Lower lobe of right lung (tissue), 2 donors: ENCODE measurements at places on chromosomes 16 and 17. TPM values are rescaled to one million over a fixed set of nuclear protein-coding genes. Genes with fewer than 3 reads are reported as not detected.
A peak's percentile ranks its signal among the peaks of the same experiment; 100 is the strongest.

DNA sequence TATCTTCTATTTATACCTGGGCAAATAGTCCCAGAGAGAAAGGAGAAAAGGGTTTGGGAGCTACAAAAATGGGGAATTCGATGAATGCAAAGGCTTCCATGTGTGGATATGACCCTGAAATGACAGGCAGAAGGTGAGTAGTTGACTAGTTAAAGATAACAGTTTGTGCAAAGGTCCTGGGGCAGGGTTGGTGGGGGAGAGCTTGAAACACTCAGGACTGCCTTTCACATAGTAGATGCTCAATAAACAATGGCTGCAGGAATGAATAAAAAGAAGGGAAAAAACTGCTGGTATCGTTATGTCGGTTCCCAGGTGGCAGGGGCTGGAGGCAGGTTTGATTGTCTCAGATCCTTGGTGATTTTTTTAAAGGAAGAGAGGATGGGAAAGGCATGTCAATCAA is 445.5 kb downstream of the HAPSTR1 start:
- no peaks in the 10 kb centered on the region for H3K27me3 ChIP-seq
- H3K4me1 ChIP-seq = no peaks in the 10 kb centered on the region
- no peak overlapping the region for H3K4me3 ChIP-seq
- DNase-seq = no peak

- no peak overlapping the region for H3K27ac ChIP-seq
- peaks cover 10% of the 10 kb centered on the region for H3K4me1 ChIP-seq
- H3K36me3 ChIP-seq = no peaks in the 10 kb centered on the region
- no peak overlapping the region for H3K4me3 ChIP-seq
- DNase-seq = no peak
These were observed 9.1 kb downstream of the MRM1 start for GRCh38 chr17:36610474-36610873.

DNA sequence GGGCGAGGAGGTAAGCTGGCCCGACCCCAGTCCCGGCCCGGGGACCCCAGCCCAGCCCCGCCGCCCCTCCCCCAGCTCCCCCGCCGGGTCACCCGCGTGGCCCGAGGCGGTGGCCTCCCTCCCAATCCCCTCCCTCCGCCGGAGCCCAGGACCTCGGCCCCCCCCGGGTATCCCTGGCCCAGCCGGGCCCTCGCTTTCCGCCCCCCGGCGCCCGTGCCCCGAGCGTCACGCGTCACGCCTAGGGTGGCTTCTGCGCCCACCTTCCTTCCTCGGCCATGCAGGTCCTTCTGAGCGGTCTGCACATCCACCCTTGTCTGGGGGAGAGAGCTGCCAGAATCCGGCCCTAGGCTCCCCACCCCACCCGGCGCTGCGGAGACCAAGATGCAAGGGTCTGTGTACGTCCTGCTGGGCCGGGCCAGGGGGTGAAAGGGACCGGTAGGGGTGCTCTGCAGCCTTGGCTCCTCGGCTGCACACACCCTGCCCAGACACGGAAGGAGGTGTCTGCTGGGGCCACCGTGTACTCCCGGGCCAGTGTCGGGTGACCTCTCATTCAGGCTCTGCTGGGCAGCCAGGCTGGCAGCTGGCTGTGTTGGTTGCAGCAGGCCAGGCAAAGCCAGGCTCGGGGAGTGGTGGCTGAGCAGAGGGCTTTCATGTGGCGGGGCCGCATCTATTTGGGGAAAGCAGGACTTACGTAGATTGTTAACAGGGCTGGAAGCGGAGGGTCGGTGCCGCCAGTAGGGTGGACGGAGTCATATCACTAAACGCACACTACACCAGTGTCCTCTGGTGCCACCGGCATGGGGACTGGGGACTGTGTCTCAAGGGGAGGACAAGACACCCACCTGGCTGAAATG is 754 bp downstream of the RAB11FIP4 start:
- H3K4me3 ChIP-seq = peak overlapping the region; percentile 41
- H3K27me3 ChIP-seq = peaks cover 47% of the 10 kb centered on the region
- no peaks in the 10 kb centered on the region for H3K36me3 ChIP-seq
- peaks cover 13% of the 10 kb centered on the region for H3K4me1 ChIP-seq

GRCh38 chr16:64450177-64450576 is 671.7 kb downstream of the CDH11 start:
- no peak overlapping the region for H3K4me3 ChIP-seq
- H3K27ac ChIP-seq = no peak overlapping the region
- DNase-seq = no peak
- H3K4me1 ChIP-seq = no peaks in the 10 kb centered on the region
- no peaks in the 10 kb centered on the region for H3K36me3 ChIP-seq

DNA sequence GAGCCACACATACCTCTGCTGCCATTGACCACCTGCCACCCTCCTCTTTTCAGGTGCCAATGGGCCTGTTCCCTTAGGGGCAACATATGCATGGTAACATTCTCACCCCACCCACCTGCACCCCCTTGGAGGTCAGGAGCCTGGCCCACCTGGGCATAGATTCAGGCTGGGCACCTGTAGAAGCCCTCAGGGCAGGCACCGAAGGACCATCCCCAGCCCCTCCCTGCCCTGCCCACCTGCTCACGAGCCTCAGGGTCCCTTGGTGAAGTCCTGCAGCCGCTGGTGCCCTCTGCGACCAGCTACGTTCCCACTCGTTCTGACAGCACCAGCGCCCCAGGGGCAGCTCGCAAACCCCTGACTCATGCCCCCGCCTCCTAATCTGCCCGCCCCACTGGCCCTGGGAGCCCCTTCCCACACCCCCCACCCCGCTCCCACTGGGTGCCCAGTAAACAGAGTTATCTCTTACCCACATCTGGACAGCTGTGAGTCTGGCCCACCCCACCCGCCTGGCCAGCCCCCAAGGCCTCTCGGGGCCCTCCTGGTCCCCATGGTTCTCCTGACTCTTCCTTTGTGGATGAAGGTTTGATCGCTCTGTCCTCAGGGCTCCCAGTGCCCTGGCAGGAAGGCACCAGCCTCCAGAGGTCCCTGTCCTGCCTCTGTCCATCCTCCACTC is at the start of gene SLC4A1:
Gene SLC4A1, minus strand, starts transcription at position 318 of the 673 bp plus-strand sequence. CDS start 5,269 bp downstream, outside the sequence.
- peaks cover 5% of the 10 kb centered on the region for H3K4me1 ChIP-seq
- no peak within 1 kb of the TSS for H3K4me3 ChIP-seq
- H3K36me3 ChIP-seq = no peaks in the 10 kb centered on the region

DNA sequence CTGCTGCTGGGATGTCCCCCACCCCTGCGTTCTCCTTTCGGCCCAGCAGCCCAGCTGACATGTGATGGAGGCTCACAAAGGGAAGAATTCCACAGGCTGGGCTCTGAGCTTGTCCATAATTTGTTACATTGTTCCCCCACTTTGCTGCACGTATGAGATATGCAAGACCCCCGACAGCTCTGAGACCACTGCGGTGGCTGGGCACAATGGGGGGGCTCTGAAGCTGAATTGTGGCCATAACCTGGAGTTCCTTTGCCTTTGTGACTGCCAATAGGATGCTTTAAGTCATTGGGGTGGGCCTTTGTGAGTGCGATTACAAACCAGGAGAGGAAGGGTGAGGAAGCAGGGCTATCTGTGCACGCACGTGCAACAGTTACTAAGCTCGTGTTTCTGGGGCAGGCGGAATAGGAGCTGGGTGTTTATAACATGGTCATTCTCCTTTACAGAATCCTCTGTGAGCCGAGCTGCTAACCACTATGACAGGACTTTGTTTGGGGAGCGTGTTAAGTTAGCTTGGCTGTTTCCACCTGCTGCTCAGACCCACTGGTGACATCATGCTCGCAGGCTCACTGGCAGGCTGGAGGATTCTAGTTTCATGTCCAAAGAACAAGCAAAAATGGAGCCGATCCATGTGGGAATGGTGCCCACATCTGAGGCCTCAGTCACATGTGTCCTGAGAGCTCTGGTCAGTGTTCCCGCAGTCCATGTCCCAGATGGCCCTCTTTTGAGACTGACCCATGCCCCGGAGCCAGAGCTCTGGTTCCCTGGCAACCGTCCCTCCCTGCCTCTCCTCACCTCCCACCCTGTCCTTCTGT is 208.3 kb upstream of the SALL1 start:
- H3K4me1 ChIP-seq = no peaks in the 10 kb centered on the region
- no peaks in the 10 kb centered on the region for H3K36me3 ChIP-seq
- no peak for DNase-seq
- no peak overlapping the region for H3K4me3 ChIP-seq

- peak overlapping the region; percentile 98 for H3K4me3 ChIP-seq
- H3K27ac ChIP-seq = peak overlapping the region; percentile 83
- no peaks in the 10 kb centered on the region for H3K27me3 ChIP-seq
- peaks cover 20% of the 10 kb centered on the region for H3K4me1 ChIP-seq
These were observed 507 bp downstream of the COA3 start for GRCh38 chr17:42798011-42798382.

- H3K4me1 ChIP-seq = peaks cover 18% of the 10 kb centered on the region
- H3K4me3 ChIP-seq = no peak overlapping the region
- DNase-seq = no peak
- no peak overlapping the region for H3K27ac ChIP-seq
- H3K36me3 ChIP-seq = no peaks in the 10 kb centered on the region
These were observed 83.1 kb downstream of the CCDC182 start for GRCh38 chr17:57662041-57662440.

- H3K4me3 ChIP-seq = no peak overlapping the region
- H3K27me3 ChIP-seq = no peaks in the 10 kb centered on the region
- no peak overlapping the region for H3K27ac ChIP-seq
- peaks cover 7% of the 10 kb centered on the region for H3K4me1 ChIP-seq
These were observed 7.6 kb downstream of the RFWD3 start for GRCh38 chr16:74659041-74659440.

DNA sequence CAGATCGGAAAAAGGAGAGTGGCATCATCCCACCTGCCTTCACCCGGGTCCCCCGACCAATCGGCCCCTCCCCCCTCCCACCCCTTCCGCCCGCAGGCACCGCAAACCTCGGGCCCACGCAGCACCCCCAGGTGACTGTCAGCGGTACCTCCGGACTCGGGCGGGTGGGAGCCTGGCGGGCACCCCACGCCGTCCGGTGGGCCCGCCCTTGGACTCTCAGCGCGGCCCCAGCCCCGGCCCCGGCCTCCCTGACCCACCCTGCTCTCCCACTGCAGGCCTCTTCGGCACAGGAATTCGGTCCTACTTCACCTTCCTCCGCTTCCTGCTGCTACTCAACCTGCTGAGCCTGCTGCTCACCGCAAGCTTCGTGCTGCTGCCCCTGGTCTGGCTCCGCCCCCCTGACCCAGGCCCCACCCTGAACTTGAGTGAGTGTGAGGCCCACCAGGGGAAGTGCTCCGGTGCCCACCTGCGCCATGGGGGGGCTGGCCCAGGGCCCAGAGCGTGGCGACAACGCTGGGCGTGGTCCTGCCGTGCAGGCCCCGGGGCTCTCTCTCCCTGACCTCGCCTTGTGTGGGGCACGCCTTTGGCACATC is 1.6 kb downstream of the TMC8 start:
- peaks cover 68% of the 10 kb centered on the region for H3K4me1 ChIP-seq
- DNase-seq = peak; percentile 82
- H3K4me3 ChIP-seq = peak overlapping the region; percentile 94
- peaks cover 17% of the 10 kb centered on the region for H3K36me3 ChIP-seq
- H3K27me3 ChIP-seq = no peaks in the 10 kb centered on the region
- H3K27ac ChIP-seq = peak overlapping the region; percentile 91

DNA sequence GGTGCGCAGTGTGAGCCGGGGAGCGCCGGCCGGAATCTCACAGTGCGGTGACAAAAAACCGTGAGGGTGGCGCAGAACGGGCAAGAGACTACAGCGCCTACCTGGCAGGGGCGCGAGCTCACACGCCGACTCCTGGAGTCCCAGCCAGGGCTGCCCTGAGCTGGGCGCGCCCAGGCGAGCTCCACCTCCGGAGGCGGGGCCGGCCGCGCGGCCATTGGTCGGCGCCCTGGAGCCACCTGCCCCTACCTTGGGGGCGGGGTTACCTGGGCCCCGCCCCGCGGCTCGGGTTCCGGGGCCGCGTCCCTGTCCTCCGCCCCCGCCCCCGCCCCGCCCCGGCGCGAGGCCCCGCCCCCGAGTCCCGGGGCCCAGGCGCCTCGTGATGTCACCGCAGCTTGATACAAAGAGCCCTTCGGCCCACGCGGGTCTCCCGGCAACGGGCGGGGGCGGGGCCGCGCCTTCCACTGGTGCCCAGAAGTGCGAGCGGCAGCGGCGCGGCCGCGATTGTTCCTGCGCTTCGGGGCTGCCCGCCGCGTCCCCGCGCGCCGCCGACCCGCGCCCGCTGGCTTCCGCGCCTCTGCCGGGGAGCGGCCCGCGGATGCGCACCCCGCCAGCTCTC is 96.3 kb downstream of the RAB11FIP4 start:
- H3K36me3 ChIP-seq = no peaks in the 10 kb centered on the region
- DNase-seq = peak; percentile 98
- H3K27me3 ChIP-seq = peaks cover 11% of the 10 kb centered on the region
- peak overlapping the region; percentile 68 for H3K4me3 ChIP-seq
- H3K27ac ChIP-seq = peak overlapping the region; percentile 89

DNA sequence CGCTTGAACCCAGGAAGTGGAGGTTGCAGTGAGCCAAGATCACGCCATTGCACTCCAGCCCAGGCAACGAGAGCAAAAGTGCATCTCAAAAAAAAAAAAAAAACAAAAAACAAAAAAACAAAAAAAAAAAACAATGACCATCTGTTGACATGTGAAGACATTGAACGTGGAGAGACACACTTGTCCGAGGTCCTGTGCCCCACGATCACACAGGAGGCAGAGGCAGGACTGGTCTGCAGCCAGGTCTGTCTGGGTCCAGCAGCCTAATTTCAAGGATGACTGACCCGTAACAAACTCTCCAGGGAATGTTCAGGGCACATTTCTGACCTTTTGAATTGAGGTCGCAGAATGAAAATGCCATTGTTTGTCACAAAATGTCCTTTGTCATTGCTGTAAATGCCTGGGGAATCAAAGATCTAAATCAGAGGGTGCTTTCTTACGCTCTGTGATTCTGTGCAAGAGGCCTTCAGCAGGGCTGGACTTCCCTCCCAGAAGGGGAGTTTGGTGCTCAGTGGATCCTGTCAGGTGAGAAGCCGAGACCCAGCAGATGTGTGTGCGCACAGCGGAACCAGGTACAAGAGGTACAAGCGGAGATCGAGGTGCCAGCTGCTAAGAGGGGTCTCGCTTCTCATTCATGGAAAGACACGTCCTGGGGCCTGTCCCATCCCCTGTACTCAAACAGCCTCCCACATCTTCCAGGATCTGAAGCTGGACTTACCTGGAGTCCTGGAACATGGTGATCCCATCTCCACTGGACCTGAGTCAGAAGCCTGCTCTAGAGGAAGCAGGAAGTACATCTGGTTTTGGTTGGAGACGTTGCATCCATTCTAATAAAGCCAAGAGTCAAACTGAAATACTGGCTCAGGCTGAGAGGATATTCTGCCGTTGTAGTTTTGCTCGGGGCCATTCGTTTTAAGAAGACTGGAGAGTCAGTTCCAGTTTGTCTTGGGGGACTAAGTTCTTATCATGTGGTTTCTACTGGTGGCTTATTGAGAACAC is 95.8 kb downstream of the IRF8 start:
- no peak overlapping the region for H3K4me3 ChIP-seq
- DNase-seq = no peak
- peaks cover 9% of the 10 kb centered on the region for H3K27me3 ChIP-seq
- no peaks in the 10 kb centered on the region for H3K36me3 ChIP-seq

GRCh38 chr16:30571445-30572322 is at the start of gene ZNF688:
Gene ZNF688, minus strand, starts transcription at chr16:30571714. Its CDS starts 85 bp downstream, at chr16:30571629.
- no peaks in the 10 kb centered on the region for H3K27me3 ChIP-seq
- H3K4me3 ChIP-seq = peak within 1 kb of the TSS; percentile 89
- no peaks in the 10 kb centered on the region for H3K36me3 ChIP-seq
- H3K4me1 ChIP-seq = peaks cover 27% of the 10 kb centered on the region
- peak within 1 kb of the TSS; percentile 98 for H3K27ac ChIP-seq
- peak; percentile 95 for DNase-seq

- no peaks in the 10 kb centered on the region for H3K36me3 ChIP-seq
- H3K4me3 ChIP-seq = no peak overlapping the region
- no peak overlapping the region for H3K27ac ChIP-seq
- DNase-seq = no peak
- H3K27me3 ChIP-seq = no peaks in the 10 kb centered on the region
These were observed 16.4 kb upstream of the MARCHF10 start for GRCh38 chr17:62824290-62825131.

The RHBDL1 gene
- total RNA-seq = 2.0 TPM

The KRTAP9-4 gene
- not detected for total RNA-seq

The DNAAF8 gene
- total RNA-seq = 3.4 TPM

The OTOA gene
- 0.92 TPM for total RNA-seq

The MT4 gene
- not detected for total RNA-seq

The TNFRSF13B gene
- 0.27 TPM for total RNA-seq

The EPX gene
- total RNA-seq = not detected
